Activated naive CD4-positive, alpha-beta T cell treated with anti-CD3 and anti-CD28 coated beads, Interleukin-2, amount 10 ng/mL, durations not matched to agents 7 days and 5 days (primary cell): ENCODE measurements at places on chromosomes 3 and 15.

DNA sequence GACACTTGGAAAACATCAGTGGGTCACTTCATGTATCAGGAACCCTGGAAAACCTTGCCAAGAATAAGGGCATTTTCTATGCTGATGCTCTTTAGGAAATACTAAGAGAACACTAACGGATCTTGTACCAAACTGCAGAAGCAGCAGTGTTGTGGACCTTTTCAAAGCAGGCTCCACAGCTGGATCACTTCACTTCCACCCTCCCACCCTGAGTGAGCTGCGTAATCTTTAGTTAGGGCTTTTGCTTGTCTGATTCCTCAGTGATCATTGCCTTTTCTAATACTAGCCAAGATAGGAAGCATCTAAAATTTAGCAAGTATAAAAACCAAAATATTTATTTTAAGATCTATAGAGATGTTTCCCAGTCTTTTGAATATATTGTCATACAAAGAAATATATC, 229.0 kb downstream of the EPHA6 start:
- DNase-seq, result no peak

GRCh38 chr3:10286596-10287295, 6.0 kb downstream of the GHRL start:
- DNase-seq, result peak; percentile 61

- DNase-seq, result no peak
Measured at GRCh38 chr3:13507247-13507569, 27.1 kb downstream of the HDAC11 start.

GRCh38 chr3:24348348-24348747, 146.3 kb downstream of the THRB start:
- no peak for DNase-seq

GRCh38 chr15:48433226-48433886, 102.1 kb downstream of the DUT start:
- no peak for DNase-seq

DNA sequence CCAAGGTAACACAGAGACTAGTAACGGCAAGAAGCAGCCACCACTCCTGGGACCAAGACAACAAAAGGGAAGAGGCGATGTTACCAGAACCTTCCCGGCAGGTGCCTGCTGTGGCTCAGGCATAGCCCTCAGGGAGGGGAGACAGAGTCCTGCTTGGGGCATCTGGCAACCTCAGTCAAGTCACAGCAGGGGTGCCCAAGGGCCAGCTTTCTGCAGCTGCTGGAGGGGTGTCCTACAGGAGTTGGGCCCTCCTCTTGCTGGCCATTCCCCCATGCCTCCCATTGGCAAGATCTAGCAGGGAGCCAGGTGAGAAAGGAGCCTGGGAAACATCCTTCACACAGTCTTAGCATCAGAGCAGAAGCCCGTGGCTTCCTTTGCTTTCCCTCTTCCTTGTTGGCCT, 197.3 kb upstream of the IL12A start:
- no peak for DNase-seq

DNA sequence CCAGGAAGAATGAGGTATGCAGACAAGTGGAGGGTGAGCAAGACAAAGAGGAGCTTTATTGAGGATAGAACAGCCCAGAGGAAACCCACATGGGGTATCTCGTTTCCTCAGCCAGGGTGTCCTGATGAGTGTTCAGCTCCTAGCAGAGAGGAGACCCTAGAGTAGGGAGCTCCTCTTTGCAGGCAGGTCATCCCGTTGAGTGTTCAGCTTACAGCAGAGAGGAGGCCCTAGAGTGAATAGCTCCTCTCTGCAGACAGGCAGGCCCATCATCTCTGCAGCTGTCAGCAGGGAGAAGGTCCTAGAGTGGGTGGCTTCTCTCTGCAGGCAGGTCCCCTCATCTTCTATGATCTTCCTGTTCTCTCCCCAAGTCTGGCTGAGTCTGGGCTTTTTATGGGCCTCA, 90.6 kb upstream of the TNFSF10 start:
- DNase-seq, result no peak

- DNase-seq, result no peak
Measured at GRCh38 chr3:79973482-79973881, 205.7 kb upstream of the ROBO1 start.

DNA sequence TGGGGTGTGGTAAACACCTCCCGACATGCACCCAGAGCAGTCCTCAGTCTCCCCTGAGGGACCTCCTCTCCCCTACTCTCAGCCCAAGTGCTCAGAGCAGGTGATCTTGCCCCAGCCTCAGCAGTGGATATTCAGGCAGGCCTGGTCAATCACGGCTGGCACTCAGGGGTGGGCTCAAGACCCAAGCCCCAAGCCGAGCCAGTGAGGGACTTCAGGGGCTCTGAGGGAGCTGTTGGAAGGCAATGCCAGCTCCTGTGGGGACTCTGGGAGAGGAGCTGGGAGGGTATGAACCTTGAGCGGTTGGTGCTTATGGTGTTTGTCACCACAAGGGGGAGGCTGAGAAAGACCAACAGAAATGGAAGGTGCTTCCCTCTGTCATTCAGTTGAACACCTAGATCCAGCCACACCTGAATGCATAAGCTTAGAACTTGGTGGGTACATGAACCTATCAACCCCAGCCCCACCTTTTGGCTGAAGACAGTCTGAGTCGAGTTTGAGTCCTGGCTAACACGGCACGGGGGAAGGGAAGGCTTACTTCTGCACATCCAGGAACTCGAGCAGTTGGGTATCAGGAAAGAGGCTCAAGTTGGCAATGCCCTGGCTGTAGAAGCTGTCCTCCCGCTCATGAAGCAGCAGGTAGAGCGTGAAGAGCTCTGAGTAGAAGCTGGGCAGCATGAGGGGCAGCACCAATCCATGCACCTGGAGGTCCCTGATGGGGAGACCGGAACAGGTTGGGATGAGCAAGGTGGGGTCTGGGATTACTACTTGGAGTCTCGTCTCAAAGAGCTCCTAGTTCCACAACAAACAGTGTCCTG, 19.2 kb downstream of the ALS2CL start:
- peak; percentile 22 for DNase-seq

GRCh38 chr3:177448987-177449359, 251.7 kb upstream of the TBL1XR1 start:
- DNase-seq, result no peak

GRCh38 chr15:63718590-63719035, 115.1 kb downstream of the HERC1 start:
- DNase-seq, result no peak

DNA sequence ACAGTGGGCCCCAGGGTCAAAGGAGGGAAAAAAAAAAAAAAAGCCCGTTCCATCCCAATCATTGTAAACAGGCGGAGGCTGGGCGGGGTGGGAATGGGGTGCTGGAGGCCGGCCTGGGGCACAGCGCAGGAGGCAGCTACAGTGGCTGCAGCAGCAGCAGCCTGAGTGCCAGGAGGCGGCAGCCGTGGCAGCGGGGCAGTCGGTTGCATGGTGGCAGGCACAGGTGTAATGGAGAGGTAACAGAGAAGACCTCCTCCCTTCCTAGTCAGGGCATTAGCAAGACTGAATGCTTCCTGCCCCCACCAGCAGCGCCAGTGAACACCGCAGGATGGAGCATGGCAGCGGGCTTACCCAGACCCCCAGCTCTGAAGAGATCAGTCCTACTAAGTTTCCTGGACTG, 279.1 kb upstream of the TTC14 start:
- DNase-seq, result no peak

DNA sequence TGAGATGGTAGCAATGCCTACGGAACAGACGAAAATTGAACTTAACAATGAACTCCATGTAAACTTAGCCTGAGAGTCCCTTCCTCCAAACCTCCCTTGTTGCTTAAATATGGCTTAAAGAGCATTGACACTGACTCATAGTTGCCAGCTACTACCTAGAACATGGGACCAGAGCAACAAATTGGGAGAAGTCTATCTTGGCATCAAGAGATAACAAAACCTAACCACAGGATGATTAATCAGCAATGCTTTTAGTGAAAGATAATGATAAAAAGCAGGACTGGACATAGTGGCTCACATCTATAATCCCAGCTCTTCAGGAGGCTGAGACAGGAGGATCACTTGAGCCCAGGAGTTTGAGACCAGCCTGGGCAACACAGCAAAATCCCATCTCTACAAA, 117.8 kb upstream of the MNS1 start:
- no peak for DNase-seq

DNA sequence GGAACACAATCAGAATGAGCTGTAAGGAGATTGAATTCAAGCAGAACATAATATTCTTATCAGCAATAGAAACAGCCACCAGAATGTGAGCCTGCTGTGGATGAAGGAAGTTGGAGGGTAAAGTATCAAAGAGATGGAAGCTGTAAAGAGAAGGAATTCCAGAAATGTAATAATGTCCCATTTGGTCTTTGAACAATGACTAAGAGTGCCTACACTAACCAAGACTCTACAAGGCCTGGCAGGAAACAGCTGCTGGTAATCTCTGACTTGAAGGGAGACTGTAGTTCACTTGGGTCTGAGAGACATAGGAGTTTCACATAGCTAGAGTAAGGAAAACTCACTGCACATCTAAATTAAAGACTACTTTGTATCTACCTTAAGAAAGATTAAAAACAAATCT, 1176.0 kb upstream of the ALCAM start:
- DNase-seq, result no peak

- DNase-seq, result no peak
Measured at GRCh38 chr3:166283840-166284239, 446.6 kb upstream of the BCHE start.

GRCh38 chr3:32569540-32570420, 878 bp downstream of the DYNC1LI1 start:
- DNase-seq, result peak; percentile 65

GRCh38 chr15:97966246-97966645, 5.7 kb downstream of the ARRDC4 start:
- no peak for DNase-seq

- no peak for DNase-seq
Measured at GRCh38 chr3:144843099-144843498, 871.5 kb downstream of the DIPK2A start.

GRCh38 chr15:89980896-89981295, 20.2 kb upstream of the ZNF710 start:
- no peak for DNase-seq

DNA sequence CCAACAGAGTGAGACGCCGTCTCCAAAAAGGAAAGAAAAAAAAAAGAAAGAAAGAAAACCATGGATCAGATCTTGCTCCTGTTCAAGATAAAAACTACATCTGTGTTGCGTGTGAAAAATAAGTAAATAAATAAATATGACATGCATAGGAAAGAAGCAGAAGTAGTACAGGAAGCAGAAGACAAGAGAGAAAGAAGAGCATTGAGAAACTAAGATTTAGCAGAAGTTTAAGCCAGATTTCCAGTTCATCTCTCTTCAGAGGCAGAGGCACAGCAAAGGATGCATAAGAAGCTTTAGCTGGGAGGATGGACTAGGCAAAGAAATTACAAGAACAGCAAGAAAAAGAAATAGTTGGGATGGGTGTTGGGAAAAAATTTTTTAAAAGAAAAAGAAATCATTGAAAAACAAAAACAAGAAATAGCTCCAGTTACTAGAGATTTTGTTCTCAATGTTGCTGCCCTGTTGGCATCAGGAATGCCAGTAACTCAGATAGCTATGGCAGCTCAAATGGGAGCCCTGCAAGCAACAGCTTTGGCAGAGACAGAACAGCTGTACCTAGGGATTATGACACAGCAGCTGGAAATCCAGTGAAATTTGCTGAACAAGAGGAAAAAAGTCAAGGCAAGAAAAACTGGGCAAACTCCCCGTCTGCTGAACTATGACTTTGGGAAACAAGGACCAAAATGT, 17.3 kb downstream of the AP3S2 start:
- no peak for DNase-seq

DNA sequence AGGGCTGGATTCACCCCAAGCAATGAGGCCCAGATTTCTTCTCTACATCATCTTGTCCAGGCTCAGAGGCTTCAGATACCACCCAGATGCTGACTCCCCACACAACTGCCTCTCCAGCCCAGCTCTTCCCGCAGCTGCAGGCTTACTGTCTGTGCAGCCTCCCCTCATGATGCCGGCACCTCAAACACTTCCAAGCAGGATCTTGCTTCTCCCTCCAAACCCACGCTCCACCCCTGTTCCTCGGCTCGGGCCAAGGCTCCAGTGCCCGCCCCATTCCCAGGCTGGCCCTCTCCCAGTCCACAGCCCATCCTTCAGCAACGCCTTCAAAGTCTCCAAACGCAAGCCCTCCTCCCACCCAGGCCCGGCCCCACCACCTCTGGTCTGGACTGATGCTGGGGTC, 159.2 kb upstream of the LINGO1 start:
- no peak for DNase-seq

GRCh38 chr3:16907243-16907642, 22.5 kb downstream of the PLCL2 start:
- DNase-seq, result no peak

DNA sequence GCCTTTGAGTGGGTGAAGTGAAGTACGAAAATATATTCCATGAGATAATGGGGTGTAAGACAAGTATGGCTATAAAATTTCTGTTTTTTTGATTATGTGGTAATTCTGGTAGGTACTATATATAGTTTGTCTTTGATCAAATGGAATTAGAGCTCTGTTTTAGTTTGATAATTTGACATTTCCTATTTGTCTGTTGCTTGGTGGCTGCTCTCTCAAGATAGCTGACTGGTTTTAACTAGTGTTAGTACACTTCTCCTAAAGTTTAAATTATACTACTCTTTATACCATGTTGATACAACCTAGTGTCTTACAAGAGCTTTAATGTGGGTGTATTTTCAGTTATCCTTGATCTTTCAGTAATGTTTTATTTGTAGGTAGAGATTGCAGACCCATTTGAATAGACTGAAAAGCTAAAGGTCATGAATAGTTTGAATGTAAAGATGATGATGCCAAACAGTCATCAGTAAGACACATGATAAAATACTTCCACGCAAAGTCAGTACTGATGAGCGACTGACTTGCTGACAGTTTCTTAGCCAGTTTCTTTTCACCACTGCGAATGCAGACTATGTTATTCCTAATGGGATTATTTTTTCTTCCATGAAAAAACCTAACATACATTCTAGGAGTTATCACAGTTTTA, 15.2 kb downstream of the SACM1L start:
- DNase-seq, result no peak

DNA sequence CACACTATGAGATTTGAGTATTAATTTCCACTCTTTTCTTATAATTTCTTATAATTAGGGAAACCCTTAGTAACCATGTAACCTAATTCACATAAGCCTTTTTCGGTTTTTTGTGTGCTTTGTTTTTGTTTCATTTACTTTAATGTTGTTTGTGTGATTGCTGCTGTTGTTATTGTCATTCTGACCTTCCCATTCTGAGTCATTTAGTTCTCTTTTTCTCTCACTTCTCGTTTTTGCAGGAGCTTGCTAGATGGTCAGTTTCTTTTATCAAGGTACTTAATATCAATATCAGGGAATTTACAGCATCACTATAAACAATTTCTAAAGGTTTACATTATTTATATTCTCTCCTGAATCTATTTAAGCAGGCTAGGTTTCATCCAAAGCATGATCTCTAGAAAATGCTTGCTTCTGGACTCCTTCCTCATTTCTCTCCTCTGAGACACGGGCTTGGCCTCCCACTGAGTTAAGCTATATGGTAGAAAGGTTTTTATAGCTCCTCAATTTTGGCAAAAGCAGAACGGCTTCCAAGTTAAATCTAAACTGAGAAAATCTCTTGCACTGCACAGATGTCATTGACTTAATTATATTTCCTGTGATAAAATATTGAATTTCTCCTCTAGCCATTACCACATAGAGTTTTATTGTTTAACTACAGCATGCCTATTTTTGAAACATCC, 534.2 kb downstream of the NSUN3 start:
- no peak for DNase-seq

GRCh38 chr3:97970956-97971620, 1.1 kb downstream of the RIOX2 start:
- DNase-seq, result no peak

- DNase-seq, result no peak
Measured at GRCh38 chr3:179056326-179056725, 15.3 kb downstream of the ZMAT3 start.

GRCh38 chr15:87649175-87649574, 607.4 kb downstream of the NTRK3 start:
- no peak for DNase-seq
